Anterior cingulate cortex (tissue), 58 donors: ENCODE measurements at places on chromosomes 12 and 14.

DNA sequence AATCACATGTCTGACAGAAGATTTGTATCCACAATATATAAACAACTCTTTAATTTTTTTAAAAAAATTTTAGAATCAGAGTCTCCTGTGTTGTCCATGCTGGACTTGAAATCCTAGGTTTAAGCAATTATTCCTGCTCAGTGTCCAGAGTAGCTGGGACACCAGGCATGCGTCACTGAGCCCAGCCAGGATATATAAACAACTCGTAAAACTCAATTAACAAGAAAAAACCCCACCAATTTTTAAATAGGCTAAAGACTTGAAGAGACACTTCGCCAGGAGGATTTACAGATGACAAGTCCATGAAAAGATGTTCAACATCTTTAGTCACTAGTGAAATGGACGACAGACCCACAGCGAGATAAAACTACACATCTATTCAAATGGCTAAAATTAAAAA lies 2.0 kb upstream of the SCN8A start:
- DNase-seq: no peak

DNA sequence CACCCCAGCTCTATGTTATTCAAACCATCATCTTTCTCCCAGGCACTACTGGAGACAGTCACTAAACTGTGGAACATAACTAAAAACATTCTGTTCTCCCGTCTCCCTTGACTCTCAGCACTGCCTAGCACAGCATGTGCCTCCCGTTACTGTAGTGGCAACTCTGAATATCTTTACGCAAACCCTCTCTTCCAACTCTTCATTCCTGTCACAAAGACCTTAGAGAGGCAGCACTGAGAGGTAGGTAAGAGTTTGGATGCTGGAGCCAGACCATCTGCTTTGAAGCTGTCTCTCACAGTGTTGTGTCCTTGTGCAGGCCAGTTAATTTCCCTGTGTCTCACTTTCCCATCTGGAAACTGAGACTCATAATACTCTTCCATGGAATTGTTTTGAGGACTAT lies 108.1 kb downstream of the DIP2B start:
- no peak for DNase-seq

- DNase-seq: no peak
Measured at GRCh38 chr12:64864319-64864718, 39.9 kb downstream of the TBC1D30 start.

GRCh38 chr12:79927772-79928474 lies 7.0 kb downstream of the PPP1R12A start:
- no peak for DNase-seq

GRCh38 chr12:26711072-26711471 lies 121.9 kb downstream of the ITPR2 start:
- no peak for DNase-seq

- no peak for DNase-seq
Measured at GRCh38 chr12:46237371-46238045, 31.3 kb downstream of the SLC38A1 start.

GRCh38 chr12:15688838-15689625 lies 100.2 kb downstream of the EPS8 start:
- peak; percentile 13 for DNase-seq

DNA sequence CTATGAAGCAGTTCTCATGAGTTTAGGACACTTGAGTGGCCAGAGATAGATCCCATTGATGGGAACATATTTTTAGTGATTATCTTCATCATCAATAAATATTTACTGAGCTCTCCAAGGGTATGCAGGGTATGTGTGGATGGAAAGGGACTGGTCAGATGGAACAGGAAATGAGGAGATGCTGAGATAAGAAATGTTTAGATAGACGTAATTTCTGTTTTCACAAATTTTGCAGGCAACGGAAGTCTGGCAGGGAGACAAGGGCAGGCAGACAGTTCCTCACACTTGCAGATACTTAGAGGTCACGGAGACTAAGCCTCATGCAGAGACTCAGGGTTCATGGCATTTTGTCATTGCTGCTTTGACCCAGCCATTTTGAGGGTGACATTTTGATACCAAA lies 24.3 kb downstream of the BCL2L14 start:
- DNase-seq: no peak

DNA sequence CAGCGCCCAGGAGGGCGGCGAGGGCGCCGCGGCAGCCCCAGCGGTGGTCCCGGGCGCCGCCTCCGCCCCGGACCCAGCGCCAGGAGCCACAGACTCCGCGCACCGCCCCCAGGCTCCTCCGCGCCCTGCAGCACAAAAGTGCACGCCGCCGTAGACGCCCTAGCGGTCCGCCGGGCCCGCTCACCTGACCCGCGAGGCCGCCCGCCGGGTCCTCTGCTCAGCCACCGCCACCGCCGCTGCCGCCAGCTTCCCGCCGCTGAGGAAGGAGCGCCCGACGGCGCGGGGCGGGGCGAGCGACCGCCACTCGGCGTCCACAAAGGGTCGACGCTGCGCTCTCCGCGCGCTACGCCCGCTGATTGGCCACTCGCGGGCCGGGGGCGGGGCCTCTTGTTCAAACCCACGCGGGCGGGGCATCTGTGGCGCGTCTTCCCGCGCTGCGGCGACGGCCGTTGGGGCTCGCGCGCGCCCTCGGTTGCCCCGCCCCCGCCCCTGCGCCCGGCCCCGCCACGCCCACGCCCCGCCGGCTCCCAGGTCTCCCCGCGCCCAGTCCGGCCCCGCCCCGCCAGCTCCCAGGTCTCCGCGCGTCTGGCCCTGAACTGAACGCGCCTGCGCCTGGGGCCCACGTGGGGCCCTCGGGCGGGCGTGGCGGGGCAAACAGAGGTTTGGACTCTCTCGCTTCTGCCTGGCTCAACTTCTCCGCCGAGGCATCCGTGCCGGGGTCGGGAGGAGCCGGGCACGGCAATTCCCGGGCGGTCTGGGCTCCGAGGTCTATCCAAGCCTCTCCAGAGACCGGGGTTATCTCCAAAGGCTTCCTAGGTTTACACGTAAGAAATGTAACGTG lies at the start of gene CDCA4:
TSS of gene CDCA4 (minus strand) at position 269 of the 841 bp plus-strand sequence. CDS start 9,154 bp downstream, outside the sequence.
- DNase-seq: peak; percentile 93

DNA sequence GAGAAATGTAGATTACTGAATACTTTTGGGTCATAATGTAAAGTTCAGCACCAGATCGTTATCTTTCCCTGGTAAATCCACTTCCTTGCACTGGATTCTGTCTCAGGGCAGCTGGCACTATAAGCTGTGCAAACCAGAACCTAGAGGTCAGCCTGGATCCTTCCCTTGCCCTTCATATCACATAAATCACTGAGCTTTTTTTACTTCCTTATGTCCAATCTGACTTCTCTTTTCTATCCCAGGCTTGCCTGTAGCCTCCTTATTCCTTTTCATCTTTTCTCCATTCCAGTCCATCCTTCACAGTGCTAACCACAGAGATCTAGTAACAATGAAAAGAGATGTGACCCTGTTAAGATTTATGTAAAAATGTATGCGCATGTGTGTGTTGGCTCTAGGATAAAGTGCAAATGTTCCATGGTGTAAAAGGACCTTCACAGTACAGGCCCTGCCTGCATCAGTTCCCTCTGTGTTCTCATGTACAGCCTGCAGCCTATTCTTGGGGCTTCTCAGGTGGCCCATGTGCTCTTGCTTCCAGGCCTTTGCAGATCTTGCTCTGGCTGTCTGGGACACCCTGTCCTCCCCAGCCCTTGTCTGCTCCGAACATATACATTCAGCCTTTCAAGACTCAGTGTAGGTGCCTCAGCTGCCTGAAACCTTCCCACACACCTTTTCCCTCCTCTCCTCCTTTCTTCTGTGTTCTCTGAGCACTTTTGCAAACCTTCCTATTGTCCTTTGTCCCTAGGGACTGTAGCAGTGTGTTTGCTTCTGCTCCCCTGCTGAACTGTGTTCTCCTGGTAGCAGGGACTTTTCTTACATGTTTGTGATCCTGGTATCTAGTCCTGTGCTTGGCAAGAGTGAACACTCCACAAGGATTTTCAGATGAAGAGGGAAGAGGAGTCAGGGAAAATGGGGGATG lies 30.0 kb downstream of the PELI2 start:
- DNase-seq: no peak

DNA sequence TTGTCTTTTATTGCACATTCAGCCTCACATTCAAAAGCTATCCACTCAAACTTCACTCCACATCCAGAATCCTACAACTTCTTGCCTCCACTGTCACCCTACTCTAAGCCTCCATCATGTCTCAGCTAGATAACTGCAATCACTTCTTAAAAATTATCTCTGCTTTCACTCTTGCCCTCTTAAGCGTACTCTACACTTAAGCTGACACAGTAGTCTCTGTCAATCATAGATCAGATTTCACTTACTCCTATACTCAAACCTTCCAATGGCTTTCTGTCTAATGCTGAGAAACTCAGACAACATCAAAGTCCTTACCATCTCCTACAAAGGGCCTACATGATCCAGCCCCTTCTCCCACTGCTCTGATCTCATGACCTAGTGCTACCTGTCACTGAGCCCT lies 304.1 kb downstream of the ITPR2 start:
- no peak for DNase-seq
